Motor neuron (in vitro differentiated cells): ENCODE measurements at places on chromosomes 6 and 20.

GRCh38 chr6:9057937-9058336 lies 622.6 kb upstream of the SLC35B3 start:
- ATAC-seq = peak; percentile 39

DNA sequence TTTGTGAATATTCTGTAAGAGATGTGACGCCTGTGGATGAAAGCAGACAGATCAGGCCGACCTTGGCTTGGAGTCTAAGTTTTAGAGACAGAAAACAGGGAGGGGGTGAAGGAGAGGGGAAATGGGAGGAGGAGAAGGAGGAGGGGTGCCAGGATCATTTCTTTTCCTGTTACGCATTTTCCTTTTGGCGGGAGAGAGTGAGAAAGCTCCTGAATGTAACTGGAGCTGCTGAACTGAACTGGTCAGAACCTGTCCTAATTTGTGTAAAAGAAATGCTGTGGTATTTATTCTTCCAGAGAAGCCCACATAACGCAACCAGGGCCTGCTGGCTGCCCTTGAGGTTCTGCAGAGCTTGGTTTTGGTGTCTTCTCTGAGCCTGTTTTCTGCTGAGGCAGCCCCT lies 41.9 kb downstream of the UTRN start:
- ATAC-seq = peak; percentile 61

- ATAC-seq = no peak
These were observed 36.9 kb upstream of the NT5E start for GRCh38 chr6:85412911-85413430.

DNA sequence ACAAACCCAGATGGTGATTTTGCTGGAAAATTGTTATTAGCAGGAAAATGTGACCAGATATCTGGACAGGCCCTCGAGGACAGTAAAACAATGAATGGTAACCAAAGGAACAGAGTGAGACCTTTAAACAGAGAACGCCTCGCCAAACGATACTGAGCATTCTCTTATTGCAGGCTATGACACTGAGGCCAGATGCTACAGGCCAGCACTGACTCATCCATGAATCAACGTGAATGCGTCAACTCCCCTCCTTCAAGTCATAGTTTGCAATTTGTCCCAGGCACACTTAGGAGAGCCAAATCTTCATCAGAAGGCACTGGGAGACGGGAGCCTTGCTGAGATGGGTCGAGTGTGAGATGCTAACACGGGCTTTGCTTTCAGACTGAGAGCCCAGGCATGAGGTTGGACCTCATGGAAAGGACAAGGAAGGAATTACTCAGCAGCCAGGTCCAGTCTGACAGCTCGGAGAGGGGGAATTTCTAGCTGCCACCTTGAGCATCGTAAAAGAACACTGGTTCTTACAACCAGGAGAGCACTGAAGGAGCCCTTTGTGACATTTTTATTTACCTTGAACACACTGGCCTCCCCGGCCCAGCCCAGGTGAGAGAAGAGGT lies 60.7 kb downstream of the BMP7 start:
- ATAC-seq = peak; percentile 94

GRCh38 chr6:108638993-108639392 lies 78.3 kb downstream of the FOXO3 start:
- no peak for ATAC-seq

DNA sequence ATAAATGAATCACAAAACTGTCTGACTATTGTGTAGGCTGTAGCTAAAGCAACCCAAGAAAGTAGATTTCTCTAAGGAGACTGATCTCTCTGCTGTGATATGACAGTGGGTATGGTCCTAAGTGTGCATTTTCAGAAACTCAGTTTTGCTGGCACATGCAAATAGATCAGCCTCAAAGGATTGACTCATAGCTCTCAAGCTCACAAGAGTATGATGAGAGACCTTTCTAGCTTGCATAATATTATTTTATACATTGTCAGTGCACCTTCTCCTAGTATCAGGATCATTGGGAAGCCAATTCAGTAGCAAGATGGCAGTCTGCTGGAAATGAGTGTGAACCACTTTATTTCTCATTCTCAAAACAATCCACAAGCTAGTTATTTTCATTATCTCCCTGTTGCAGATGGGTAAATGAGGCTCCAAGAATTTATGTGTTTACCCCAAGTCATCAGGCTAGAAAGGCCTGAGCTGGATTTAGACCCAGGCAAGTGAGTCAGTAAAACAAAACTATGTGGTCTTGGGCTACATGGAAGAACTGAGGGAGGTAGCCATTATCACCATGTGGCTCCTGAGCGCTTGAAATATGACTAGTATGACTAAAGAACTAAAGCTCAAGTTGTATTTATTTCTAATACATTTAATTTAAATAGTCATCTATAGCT lies 27.9 kb upstream of the PLCB4 start:
- peak; percentile 39 for ATAC-seq

GRCh38 chr6:124283486-124283885 lies 479.8 kb downstream of the NKAIN2 start:
- no peak for ATAC-seq

- no peak for ATAC-seq
These were observed 35.6 kb downstream of the CEP162 start for GRCh38 chr6:84191802-84192201.

DNA sequence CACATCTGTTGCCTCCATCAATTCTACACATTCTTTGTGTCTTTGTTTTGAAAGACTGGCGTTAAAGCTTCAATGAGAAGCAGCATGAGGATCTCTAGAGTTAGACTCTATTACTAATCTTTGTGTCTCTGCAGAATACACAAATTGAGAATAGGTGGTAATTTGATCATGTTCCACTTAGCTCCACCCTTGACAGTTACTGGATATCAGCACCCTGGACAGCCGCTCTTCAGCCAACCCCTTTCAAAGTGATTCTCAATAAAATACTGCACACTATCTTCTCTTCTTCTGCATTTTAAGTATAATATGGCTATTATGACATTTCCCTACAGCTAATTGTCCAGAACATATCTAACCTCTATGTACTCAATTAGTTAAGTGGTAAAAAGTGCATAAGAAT lies 54.3 kb upstream of the CNR1 start:
- peak; percentile 52 for ATAC-seq

DNA sequence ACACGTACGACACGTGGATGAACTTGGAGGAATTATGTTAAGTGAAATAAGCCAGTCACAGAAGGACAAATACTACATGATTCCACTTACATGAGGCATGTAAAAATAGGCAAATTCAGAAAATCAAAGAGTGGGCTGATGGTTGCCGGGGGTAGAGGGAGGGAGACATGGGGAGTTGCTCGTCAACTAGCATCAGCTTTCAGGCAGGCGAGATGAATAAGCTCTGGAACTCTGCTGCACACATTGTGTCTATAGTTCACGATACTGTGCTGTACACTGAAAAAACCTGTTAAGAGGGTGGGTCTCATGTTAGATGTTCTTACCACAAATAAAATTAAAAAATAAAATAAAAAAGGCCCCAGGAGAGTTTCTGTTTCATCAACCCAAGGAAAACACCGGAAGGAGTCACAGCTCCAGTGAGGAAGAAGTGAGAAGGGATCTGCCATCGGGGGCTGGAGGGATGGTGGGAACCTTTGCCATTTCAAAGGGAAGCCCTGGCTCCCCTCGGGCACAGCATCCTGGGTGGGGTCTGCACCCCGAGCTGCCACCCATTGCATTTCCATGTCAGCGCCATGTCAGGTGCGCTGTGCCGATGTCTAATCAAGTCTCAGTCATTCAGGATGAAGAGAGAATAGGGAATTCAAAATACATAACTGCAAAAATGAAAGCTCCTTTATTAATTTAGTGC lies 98.3 kb downstream of the SLC22A23 start:
- no peak for ATAC-seq

DNA sequence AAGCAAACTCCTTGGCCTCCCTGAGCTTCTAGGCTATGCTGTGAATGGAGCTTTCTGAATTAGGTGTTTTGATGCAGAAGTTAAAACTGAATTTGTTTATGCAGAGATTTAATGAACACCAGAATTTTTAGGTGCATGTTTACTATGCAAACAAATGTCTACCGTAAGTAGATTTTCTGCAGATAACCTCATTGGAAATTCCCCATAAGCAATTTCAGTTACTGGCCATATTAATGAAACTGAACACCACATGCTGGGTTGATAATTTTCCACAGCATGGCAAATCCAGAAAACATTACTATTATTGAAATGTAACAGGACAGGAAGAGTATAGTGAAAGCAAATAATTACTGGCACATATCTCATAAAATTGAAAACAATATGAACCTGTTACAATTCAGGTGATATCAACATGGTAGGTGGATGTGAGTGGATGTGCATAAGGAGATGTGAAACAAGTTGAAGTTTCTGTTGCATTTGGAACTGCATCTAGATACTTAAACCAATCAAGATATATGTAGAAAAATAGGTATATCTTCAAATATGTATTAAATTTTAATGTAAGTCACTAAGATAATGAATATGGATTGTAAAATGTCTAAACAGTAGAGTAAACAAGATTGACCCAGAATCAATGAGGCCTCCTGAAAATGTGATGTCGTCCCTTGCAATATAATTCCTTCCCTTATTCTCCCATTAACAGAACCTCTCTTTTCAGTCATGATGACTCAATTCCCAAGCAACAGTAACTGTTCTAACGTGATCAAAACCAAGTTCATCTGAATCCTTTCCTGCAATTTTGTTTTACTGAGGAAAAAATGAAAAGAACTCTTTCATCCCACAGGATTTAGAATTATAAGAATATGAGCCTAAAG lies 11.0 kb downstream of the PTCHD4 start:
- ATAC-seq = no peak

DNA sequence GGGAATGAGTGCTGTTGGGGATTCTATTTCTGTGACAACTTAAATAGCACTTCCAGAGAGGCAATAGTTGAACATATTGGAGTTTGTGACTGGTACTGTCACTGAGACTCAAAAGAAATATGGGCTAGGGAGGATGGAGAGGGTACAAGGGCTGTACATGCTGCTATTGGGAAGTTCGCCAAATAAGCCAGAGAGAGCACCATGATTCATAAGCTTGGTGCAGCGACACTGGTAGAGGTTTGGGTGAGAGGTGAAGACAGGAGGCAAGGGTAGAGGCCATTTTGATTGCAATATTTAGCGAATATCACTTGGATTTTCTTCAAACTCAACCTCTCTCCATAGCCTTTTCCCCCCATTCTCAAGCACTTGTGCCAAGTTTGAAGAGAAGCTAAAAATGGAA lies 214.3 kb downstream of the OGFRL1 start:
- no peak for ATAC-seq

DNA sequence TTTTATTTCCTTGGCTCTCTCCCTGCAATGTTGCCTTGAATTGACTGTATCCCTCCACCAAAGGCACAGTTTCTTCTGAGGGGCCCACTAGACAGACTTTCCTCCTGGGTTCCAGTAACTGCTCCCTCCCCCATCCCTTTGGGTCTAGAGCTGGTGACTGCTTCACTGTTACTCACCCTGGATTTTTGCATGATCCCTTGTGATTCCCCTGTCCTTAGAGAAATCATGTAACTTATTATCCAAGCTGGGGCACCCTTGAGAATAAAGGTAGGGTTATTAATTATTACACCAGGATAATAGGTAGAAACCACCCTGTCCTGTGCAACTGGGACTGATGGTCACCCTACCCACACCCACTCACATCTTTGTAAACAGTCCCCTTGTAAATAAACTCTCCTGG lies 67.5 kb upstream of the FYN start:
- no peak for ATAC-seq

DNA sequence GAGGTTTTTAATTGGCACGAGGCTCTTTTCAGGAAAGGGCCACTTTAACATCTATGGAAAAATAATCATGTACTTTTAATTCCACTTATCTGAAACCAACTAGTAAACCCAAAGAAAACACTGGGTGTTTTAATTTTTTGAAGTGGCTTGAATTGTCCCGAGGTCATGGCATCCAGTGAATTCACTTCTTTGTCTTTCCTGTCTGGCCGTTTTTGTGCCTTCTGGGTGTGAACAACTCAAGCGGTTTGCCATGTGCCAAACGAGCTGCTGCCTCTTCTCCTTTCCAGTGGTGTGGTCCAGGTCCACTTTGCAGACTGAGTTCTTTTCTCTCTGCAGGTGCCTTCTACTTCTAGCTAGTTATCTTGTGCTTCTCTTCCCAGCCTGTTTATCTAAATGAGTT lies 117.5 kb downstream of the PLCB4 start:
- no peak for ATAC-seq

GRCh38 chr20:49852522-49853080 lies 40.0 kb downstream of the SLC9A8 start:
- no peak for ATAC-seq

DNA sequence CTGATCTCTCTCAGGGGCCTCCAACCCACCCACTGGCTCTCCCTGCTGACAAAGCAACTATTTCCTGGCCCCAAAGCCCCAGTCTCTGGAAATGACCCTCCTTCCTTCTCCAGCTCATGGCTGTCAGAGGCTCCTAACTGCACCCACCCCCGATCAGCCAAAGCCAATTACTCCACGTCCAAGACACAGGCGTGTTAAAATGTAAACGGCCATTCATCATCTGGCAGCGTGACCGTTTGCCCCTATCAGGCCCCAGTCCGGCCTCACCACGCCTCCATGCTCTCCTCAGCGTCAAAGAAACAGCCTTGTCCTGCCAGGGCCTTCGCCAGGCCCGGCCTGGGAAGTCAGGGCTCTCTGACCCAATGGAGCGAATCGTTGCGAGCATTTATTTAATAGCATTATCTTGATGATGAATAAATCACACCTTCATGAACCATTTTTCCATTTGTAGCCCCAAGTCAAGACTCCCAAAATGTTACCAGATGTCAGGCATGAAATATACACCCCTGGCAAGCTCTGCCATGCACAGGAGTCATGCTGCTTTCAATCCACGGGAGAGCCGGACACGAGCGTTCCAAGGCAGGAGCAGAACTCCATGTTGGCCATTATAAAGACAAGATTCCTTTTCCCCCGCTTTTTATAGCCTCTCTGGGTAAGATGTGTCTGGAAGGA lies 17.7 kb downstream of the RIPOR3 start:
- ATAC-seq = no peak

DNA sequence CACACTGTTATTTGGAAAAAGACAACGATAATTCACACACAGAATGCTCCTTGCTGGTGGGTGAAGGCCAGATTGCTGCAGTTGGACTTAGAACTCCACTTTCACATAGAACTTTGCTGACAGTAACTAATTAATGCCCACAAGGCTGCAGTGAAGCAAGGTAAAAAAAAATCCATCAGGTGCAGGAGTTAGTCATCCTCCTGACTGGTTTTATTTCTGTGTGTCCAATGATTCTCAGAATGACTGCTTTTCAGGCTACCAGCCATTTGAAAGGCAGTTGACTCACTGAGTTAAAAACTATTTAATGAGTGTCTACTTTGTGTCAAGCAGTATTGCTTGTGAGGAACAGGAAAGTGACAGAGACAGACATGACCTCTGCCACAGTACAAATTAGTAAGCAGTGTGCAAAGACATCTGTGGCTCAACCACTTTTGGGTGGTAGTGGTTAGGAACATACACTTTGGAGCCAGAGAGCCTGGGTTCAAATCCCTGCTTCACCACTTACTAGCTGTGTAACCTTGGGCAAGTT lies 41.9 kb downstream of the ELOVL5 start:
- ATAC-seq = no peak
